ENCODE measurements at places on chromosomes 1 and 21.

GRCh38 chr1:200493344-200493743 is 83.5 kb upstream of the ZNF281 start:
- no peak for DNase-seq

DNA sequence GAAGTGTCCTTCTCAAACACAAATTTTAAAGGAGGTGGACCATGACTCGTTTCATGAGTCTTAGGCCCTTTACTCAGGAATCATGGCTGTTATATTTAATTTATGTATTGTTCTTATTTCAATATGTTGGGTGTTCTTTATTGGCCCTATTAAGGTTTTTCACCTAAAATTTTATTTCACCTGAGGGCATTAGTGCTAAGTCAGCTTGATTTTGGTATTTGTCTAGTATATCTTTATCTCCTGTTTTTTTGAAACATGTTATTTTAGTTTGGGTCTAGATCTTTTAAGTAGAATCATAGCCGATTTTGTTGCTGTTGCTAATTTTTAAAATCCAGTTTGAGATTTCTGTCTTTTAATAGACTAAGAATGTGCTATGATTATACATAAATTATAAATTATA is 430.4 kb downstream of the RPS6KC1 start:
- no peak for DNase-seq

- no peak for DNase-seq
These were observed 102.5 kb downstream of the KCNN3 start for GRCh38 chr1:154767315-154768240.

DNA sequence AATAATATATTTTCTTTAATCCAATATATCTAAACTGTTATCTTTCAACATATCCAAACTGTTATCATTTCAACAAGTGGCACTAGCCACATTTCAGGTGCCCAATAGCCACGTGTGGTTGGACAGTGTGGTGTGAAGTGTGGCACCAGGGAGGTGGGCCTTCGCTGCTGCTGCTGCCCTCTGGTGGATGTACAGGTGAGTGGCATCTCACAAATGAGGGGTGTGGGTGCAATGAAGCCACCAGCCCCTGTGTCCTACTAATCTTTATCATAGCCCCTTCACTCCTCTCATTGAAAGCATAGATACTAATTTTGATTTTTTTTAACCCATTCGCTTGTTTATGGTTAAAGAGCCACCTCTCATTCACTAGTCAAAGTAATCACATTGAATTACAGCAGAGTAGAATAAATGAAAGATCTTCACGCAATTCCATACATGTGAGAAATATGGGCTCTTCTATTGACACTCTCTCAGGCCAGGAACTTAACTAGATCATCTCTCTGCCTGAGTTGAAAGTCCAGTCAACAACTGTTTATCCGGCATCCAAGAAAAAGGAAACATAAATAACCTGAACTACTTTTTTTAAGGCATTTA is 499.2 kb downstream of the OMA1 start:
- DNase-seq: no peak

GRCh38 chr21:43950481-43950880 is 61.6 kb upstream of the TRAPPC10 start:
- no peak for DNase-seq

DNA sequence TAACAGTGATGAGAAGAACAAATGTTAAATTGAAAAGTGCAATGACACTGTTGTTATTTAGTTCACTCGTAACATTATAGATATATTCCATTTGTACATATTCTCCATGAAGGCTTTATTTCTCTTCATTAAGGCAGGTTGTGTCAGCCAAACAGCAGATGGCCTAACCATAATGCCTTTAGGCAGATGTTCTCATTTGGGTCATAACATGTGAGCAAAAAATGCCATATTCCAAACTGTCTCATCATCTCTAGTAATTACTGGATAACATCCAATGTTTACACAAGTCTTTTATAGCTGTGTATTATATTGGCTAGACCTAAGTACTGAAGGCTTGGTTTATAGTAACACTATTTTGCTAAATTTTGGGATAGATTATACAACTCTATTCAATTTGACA is 87.2 kb upstream of the CHODL start:
- DNase-seq: no peak

- DNase-seq: no peak
These were observed at the start of gene HPDL for GRCh38 chr1:45326627-45327623. Gene HPDL (plus strand): TSS chr1:45326895. CDS start chr1:45327149, 254 bp downstream.

GRCh38 chr1:55035904-55036303 is 3.4 kb upstream of the PCSK9 start:
- DNase-seq: no peak

DNA sequence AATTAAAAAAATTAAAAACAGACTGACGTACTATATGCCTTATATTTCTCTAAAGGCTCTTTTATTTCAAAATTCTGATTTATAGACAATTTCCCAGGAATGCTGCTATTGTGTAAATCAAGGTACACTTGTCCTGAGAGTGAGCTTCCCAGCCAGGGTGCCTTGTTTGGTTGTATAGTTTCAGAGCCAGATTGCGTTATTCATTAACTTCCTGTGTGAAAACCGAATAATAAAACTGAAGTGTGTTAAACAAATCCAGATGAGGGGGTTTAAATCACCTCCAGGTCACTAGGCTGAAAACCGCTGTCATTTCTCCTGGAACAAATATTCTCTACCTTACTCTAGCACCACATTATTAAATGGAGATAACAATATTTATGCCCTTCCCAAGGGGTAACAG is 68.7 kb downstream of the LMX1A start:
- no peak for DNase-seq

DNA sequence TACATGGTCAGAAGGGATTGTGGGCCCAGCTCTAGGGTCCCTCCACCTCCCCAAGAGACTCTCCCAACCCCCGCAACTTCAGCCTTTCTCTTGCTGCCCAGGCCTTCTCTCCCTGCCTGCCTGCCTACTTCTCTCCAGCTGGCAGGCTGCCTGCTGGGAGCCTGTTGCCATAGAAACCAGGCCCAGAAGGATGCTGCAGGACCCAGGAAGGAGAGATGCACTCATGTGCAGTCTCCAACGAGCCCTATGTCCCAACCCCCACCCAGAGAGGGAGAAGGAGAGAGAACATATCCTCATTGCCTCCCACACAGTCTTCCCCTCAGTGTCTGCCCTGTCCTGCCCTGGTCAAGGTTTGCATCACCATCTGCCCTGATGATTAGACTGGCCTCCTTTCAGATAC is 10.8 kb upstream of the SMIM12 start:
- no peak for DNase-seq

DNA sequence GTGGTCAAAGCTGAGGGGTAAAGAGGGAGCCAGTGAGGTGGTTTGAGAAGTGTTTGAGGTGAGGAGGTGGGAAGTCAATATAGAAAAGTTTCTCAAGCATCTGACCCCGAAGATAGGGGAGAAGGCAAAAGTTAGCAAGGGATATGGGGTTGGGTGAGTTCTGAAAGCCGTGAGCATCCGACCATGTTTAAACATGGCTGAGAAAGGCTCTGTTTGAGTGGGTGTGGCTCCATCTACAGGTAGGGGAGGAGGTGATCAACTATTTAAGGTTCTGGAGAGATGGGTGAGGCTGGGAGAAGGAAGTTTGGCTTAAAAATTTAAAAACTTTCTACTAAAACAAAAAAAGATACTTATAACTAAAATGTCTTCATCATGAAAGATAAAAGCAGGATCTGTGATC is 273.8 kb downstream of the KCNJ6 start:
- no peak for DNase-seq

GRCh38 chr1:230821346-230821745 is 47.0 kb downstream of the C1orf198 start:
- DNase-seq: no peak

DNA sequence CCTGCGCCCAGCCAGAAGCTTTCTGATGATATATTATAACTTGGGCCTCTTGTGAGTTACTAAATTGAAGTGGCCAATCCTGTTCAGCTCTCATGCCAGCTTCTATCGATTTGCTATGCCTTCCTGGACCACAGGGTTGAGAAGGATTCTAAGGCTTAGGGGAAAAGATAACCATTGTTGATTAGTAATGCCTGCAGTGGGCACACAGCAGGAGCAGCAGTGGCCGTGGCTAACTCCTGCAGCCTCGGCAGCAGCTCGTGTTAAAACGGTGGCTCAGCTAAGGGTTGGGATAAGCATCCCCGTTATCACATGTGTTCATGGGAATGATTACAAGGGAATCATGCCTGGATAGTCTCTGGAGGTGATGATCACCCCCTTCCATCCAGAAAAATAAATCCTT is 20.5 kb upstream of the KCNE2 start:
- DNase-seq: no peak

- DNase-seq: no peak
These were observed 12.4 kb upstream of the PODN start for GRCh38 chr1:53049574-53049967.

- DNase-seq: no peak
These were observed 118.3 kb upstream of the ATP1A1 start for GRCh38 chr1:116254776-116255175.

GRCh38 chr1:197284966-197285365 is 16.9 kb downstream of the CRB1 start:
- no peak for DNase-seq

DNA sequence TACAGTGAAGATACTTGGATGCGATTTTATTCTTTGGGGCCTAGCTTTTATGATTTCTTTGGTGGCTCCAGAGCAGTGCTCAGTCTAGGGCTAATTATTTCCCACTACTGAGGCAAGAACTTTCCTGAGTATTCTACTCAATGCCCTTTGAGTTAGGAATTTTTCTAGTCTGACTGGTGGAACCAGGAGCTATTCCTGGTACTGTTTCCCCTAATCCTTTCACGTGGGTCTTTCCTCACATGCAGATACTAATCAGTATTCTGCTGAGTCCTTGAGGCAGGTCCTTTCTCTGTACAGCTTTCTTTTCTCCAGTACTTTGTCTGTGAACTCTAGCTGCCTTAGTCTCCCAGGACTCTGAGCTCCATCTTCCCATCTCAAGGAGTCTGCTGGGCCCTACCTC is 76.7 kb downstream of the TRIM11 start:
- DNase-seq: no peak

GRCh38 chr1:202133001-202133400 is 10.3 kb downstream of the GPR37L1 start:
- DNase-seq: no peak

DNA sequence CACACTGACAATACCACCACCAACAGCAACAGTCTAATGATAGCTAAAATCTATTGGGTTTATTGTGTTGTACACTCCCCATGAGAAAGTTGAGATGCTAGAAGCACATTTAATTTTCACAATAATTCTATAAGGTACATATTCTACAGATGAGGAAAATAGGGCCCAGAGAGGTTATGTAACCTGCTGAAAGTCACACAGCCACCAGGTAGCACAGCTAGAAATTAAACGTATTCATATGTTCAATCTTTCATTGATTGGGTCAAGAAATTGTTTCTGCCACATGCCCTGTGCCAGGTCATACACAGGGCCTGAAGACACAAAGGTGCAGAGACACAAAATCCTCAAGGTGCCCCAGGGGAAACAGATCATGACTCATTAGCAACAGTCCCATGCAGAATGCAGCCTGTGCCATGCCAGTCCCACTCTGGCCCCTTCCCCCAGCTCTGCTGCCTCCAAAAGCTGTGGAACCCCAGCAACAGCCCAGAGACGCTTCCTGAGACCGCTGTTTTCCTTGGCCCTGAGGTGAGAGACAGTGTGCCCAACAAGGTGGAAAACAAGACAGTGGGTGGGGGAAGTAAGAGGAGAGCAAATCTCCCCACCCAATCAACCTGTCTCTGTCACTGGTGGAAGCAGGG is 32.1 kb downstream of the GJA4 start:
- DNase-seq: no peak
